T-helper 2 cell (primary cell): ENCODE measurements at places on chromosomes 5 and 9.

GRCh38 chr5:160315968-160316367 lies 3.6 kb upstream of the CCNJL start:
- no peak for DNase-seq

DNA sequence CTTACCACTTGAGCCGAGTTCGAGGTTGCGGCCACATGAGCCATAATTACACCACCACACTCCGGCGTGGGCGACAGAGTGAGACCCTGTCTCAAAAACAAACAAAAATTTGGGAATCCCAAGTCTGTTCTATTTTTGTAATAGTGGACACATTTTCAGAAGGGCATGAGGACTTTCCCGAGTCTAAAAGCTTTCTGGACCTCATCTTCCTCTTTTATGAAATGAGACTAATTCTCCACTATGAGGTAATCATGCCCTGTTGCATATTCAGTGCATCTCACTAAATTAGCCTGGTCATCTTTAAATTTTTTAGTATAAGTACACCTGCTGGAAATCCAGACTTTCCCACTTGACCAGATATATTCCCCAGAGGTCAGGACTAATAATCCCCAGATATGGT lies 55.7 kb downstream of the GGTA1 start:
- DNase-seq, result no peak

- DNase-seq, result no peak
Measured at GRCh38 chr5:1776831-1777230, 22.8 kb downstream of the MRPL36 start.

GRCh38 chr9:77472646-77473045 lies 175.5 kb downstream of the GNA14 start:
- DNase-seq, result no peak

DNA sequence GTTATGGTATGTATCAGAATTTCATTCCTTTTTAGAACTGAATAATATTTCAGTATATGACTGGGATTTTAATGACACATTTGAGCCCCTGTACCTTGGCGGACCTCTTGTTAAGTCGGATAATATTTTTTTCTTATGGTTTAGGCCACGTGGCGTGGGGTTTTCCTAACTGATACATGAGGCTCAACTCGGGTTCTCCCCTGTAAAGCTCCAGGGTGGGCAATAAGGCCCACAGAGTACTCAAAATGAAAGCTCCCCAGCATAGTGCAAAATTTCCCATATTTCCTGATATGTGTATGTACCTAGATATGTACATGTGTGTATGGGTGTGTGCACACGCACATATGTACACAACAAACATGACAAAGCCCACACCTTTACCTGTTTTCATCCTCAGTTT lies 24.5 kb downstream of the TICAM2 start:
- no peak for DNase-seq

DNA sequence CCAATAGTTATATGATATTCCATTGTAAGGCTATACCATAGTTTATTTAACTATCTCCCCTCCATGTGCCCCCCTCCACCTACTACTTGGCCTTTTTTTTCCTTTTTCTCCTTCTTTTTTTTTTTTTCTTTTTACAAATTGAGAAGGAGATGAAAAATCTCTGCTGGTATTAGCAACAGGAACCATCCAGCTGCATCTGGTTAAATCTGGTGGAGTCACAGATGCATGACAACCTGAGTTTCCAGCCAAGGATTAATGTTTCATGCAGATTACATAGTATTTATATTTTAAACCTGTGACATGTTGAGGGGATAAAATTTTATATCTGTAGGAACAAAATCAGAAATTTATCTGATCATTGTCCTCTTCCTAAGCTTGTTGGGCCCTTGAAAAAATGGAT lies 128.5 kb upstream of the IQGAP2 start:
- no peak for DNase-seq

DNA sequence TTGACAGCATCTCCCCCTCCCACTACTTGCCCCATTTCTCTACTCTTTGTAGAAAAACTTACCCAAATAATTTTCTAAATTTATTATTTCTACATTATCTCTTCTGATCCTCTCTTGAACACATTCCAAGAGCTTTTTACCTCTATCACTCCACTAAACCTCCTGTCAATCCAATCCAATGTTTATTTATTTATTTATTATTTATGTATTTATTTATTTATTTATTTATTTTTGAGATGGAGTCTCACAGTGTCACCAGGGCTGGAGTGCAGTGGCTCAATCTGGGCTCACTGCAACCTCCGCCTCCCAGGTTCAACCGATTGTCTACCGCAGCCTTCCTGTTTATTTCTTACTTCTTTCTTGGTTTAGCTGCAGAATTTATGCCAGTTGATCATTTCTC lies 178.5 kb upstream of the GAS1 start:
- no peak for DNase-seq

DNA sequence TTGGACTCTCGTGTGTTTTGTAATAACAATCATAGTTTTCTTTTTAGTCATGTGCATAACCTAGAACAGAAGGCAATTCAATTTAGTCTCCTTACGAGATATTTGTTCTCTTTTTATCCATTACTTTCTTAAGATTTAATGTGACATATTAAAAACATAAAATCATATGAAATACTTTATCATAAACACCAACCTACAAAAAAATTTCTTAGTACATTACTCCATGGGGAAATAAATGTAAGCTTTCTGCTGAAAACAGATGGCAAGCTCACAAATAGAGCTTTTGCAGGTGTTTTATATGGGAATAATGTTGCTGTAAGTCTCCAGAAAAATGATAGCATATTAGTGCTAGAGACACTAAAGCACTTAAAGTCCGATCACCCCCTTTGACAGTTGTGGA lies 1035.2 kb upstream of the ARRDC3 start:
- DNase-seq, result no peak

- no peak for DNase-seq
Measured at GRCh38 chr5:23742701-23743100, 235.3 kb downstream of the PRDM9 start.

DNA sequence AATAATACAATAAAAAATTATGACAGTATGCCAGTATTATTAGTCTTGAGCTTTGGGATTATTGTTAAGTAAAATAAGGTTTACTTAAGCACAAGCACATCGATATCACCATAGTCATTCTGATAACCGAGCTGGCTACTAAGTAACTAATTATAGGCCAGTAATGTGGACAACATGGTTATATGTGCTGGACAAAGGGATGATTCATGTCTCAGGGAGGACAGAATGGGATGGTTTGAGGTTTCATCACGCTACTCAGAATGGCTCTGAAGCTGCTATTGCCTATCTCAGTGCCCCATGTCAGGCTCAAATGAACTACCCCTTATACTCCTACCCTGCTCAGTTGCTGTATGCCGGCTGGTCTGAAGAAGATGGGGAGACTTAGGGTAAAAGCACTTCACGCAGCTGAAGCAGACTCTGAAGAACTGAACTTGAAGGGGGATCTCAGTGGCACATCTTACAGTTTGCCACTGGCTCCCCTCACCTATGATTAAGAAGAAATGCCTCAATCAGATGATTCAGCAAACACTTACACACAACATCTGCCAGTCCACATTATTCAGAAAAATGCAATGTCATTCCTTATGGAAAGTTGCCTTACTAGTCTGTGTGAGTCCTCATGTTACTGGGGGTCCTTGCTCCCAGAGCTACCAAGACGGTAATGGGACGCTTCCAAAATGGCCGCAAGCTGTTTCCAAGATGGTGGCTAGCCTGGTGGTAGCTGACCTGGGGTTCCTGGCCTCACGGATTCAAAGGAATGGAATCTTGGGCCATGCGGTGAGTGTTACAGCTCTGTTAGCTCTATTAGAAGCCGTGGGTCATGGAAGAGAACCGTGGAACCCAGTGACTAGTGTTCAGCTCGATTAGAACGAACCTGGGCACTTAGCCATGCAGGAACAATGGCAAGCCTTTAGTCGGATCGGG lies 1098.6 kb downstream of the TAF11L14 start:
- no peak for DNase-seq

GRCh38 chr5:149257889-149258705 lies 13.6 kb upstream of the AFAP1L1 start:
- no peak for DNase-seq

- no peak for DNase-seq
Measured at GRCh38 chr5:175741556-175741955, 83.7 kb downstream of the HRH2 start.

- no peak for DNase-seq
Measured at GRCh38 chr9:99537996-99538395, 283.7 kb upstream of the NR4A3 start.

DNA sequence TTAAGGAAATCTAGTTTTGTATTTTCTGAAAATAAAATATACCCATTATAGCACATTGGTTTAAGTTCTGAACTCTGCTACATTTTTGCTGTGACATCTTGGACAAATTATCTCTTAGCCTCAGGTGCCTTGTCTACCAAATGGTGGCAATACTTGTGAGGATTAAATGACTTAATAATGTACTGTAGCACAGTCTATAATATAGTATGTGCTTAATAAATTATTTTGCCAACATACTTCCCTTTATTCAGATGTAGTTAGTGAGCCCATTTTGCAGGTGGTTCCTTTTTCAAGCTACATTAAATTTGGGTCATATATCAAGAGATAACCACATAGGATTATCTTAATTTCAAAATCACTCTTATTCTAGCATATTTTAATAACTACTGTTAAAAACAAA lies 3.2 kb downstream of the ETF1 start:
- no peak for DNase-seq

- no peak for DNase-seq
Measured at GRCh38 chr5:160092960-160093707, 26.1 kb downstream of the PWWP2A start.

DNA sequence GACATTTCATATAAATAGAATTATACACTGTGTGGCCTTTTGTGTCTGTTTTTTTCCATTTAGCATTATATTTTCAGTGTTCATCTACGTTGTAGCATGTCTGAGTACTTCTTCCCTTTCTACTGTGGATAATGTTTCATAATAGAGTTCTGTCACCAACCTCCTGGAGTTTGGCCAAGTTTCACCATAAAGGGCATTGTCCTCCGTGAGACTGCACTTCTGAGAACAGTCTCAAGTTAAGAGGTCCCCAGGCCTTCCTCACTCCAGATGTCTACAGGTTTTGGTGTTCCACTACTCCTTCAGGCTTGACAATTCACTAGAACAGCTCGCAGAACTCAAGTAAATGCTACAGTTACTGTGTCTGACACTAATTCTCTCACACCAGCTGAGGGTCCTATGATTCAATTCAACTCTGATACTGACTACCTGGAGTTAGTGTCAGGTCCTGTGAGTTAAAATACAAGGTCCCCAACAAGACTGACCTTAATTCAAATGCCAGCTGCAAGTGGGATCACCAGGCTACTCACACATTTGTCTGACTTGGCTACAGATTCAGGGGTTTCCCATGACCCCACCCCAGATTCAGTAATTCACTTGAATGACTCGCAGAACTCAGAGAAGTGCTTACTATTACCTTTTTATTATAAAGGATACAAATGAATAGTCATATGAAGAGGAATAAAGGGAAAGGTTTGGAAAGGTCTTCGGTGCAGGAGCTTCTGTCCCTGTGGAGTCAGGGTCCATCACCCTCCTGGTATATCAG lies 31.1 kb downstream of the SLC35A4 start:
- DNase-seq, result no peak

DNA sequence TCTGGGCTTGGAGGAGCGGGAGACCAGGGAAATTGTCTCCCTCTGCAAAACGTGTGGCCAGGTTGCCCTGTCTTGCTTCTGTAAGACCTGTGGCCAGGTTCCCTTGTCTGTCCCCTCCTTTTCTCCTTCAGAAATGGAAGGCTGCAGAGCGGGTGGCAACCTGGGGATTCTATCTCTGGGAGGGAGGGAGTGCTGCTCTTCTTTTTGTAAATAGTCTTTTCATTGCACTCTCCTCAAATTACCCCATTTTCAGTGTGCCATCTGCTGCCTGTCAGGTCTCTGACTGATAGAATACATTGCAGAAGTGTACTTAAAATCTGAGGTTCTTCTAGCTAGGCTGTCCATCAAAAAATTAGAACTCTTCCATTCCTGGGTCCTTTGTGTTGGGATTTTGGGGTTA lies 126.0 kb downstream of the GABRB2 start:
- DNase-seq, result no peak

GRCh38 chr5:3538886-3539285 lies 56.7 kb upstream of the IRX1 start:
- DNase-seq, result no peak

DNA sequence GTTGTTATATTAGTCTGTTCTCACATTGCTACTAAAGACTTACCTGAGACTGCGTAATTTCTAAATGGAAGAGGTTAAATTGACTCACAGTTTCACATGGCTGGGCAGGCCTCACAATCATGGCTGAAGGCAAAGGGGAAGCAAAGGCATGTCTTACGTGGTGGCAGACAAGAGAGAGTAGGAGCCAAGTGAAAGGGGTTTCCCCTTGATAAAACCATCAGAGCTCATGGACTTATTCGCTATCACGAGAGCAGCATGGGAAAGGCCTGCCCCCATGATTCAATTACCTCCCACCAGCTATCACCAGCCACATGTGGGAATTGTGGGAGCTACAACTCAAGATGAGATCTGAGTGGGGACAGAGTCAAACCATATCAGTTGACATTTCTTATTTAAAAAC lies 374.5 kb upstream of the RORB start:
- peak; percentile 15 for DNase-seq

DNA sequence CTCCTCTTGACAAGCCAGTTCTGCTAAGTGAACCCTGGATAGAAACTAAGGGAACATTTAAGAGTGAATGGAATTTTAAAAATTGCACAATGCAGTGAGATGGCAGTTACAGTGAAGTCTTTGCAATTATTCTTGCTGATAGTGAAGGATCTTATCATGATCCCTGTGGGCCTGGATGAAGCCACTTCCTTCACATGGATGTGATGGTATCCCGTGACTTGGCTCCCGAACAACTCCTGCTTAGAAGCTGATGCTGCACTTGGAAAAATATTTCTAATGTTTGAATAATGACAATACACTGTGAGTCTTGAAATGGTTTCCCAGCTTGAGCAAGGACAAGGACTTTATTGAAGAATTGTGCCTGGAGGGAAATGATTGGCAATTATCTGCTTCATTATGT lies 49.2 kb upstream of the NTRK2 start:
- no peak for DNase-seq

DNA sequence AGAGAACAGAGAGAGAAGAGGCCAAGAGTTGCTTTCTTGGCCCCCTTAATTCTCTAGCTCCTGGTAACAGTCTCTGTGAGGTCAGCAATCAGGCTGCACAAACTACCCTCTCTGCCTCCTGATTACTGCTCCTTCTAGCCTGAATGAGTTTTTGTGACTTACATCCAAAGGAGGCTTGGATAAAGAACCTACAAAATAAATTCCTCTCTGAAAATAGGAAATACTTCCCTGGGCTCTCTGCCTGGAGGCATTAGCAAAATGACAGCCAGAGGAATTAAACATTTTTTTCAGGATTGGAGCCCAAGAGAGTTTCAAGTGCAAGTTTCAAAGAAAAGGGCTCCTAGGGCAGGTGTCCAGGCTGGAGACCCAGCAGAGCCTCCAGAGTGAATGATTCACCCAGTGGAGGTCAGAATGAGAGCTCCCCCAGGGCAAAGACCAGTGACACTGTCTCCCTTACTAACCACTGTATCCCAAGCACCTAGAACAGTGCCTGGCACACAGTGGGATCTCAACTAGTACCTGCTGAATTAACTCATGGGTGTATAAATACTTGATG lies 162.5 kb downstream of the SPOCK1 start:
- no peak for DNase-seq

GRCh38 chr9:94894094-94894699 lies 167.7 kb downstream of the AOPEP start:
- no peak for DNase-seq
